Hypothalamus (tissue), 51 donors: ENCODE measurements at places on chromosomes 1 and 21.

GRCh38 chr1:223700942-223701637, 11.2 kb upstream of the CAPN2 start:
- DNase-seq = no peak

DNA sequence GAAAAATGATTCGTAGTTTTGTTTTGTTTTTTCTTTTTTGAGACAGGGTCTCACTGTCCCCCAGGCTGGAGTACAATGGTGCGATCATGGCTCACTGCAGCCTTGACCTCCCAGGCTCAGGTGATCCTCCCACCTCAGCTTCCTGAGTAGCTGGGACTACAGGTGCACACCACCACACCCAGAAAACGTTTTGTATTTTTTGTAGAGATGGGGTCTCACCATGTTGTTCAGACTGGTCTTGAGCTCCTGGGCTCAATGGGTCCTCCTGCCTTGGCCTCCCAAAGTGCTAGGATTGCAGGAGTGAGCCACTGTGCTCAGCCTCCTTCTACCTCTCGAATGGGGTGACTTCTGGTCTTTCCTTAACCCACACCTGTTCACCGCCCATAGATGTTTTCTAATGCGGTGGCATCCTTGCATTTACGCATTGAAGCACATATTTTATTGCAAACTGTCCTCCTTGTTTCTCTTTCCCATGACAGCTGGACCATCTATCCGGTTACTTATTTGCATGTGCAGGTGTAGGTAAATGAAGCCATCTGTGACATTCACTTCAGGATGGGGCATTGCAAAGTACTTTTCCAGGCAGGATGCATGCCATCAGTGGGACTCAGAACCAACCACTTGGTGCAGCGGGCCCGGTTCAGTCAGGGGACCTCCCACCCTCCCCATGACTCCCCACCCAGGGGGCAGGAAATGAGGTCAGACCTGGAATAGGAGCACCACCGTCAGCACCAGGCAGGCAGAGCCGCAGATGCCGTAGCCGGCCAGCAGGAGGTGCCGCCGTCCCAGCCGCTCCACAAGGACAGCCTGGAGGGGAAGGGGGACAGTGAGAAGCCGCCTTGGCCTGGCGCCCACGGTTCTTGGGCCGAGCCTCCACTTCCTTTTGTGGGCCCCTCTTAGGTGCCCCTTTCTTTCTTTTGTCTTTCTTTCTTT, 16.5 kb downstream of the SLC2A7 start:
- no peak for DNase-seq

GRCh38 chr1:181989261-181989920, 72.1 kb downstream of the ZNF648 start:
- DNase-seq = no peak

GRCh38 chr1:4794020-4794780, 139.8 kb downstream of the AJAP1 start:
- DNase-seq = no peak

- no peak for DNase-seq
Measured at GRCh38 chr1:14495996-14496395, 102.5 kb upstream of the KAZN start.

GRCh38 chr1:55928576-55928975, 650.8 kb downstream of the PLPP3 start:
- DNase-seq = no peak

- no peak for DNase-seq
Measured at GRCh38 chr1:33302325-33302724, 18.6 kb downstream of the A3GALT2 start.

DNA sequence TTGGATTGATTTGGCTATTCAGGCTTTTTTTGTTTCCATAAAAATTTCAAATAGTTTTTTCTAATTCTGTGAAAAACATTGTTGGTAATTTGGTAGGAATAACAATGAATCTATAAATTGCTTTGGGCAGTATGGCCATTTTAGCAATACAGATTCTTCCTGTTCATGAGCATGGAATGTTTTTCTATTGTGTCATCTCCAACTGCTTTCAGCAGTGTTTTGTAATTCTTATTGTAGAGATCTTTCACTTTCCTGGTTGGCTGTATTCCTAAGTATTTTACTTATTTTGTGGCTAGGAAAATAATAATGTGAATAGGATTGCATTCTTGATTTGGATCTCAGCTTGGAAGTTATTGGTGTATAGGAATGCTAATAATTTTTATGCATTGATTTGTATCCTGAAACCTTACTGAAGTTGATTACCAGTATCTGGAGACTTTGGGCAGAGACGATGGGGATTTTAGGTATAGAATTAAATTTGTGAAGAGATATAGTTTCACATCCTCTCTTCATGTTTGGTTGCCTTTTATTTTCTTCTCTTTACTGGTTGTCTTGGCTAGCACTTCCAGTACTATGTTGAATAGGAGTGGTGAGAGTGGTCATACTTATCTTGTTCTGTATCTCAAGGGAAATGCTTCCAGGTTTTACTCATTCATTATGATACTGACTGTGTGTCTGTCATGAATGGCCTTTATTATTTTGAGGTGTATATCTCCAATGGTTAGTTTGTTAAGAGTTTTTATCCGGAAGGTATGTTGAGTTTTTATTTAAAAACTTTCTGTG, 57.3 kb downstream of the DRAM2 start:
- no peak for DNase-seq

DNA sequence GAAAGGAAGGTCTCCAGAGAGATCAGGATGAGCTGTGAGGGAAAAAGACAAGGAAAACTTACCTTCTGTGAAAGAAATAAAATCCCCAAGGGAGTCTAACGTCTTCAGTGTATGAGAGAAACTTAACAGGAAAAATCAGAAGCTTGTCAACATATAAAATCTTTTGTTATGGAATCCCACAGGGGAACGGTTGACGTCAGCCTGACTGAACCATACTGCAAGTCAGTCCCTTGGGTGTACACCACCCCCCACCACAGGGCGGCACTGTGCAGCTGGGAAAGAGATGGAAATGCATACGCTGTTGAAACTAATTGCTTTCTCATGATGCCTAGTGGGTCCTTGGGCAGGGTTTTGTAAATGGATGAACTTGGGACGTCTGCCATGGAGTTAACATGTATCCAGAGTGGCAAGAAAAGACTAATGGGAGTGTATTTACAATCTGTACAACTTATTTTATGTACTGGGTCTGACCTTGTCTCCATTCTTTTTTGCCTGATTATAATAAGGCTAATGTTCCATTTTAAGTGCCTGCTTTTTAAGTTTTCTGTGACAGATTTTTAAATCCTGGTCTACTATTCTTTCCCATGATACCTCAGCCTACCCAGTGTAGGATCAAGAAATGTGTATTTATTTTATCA, 22.7 kb downstream of the UTP25 start:
- no peak for DNase-seq

- DNase-seq = no peak
Measured at GRCh38 chr1:202516434-202516877, 168.0 kb downstream of the PPP1R12B start.

DNA sequence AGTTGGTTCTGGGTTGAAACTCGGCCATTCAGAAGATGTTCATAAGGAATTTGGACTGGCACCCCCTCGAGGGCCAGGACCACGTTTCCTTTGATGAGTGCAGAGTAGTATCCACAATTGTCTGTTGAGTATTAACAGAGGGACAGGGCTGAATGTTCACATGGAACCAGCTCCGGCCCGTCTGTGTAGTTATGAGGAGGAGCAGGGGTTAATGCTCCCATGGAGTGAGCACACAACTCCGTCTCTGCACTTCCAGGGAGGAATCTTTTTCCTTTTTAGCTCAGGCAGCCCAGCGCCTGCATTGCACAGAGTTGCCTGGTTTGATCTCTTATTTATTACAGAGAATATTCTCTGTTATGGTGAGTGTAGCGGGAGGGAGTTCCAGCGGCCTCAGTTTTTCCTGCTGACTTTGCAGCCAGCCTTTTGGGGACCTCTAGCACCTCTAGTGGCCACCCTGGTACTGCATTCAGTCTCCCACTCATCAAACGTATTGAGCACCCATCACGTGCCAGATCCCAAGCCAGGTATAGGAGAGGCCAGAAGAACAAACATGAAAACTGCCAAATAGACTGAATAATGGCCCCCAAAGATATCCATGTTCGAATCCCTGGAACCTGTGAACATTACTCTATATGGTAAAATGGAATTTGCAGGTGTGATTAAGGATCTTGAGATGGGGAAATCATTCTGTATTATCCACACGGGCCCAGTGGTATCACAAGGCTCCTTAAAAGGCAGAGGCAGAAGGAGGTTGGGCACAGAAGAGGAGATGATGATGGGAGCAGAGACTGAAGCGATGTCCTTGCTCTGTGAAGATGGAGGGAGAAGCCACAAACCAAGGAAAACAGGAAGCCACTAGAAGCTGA, 167.7 kb upstream of the CSF3R start:
- DNase-seq = peak; percentile 50

GRCh38 chr1:82562448-82562847, 761.7 kb downstream of the ADGRL2 start:
- DNase-seq = no peak

GRCh38 chr1:226845624-226846023, 24.8 kb upstream of the PSEN2 start:
- no peak for DNase-seq

DNA sequence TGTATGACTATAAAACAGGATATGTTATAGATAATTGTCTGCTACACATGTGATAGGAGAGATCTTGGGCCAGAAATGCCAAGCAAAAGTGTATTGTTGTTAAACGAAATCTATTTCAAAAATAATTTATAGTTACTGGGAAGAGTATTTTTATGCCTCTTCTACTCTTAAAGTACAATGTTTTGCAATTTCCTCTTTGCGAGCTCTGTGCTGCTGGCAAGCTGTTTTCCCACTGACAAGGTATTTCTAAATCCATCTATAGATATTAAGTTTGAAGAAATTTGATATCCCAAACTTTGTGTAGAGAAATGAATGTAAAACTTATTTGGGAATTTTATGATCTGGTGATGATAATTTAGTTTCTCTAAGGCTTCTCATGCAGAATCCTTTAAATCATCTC, 63.3 kb upstream of the PTGFR start:
- no peak for DNase-seq

- DNase-seq = no peak
Measured at GRCh38 chr1:223887747-223888418, 42.1 kb upstream of the TP53BP2 start.

GRCh38 chr1:18612073-18612472, 18.6 kb upstream of the PAX7 start:
- DNase-seq = no peak

DNA sequence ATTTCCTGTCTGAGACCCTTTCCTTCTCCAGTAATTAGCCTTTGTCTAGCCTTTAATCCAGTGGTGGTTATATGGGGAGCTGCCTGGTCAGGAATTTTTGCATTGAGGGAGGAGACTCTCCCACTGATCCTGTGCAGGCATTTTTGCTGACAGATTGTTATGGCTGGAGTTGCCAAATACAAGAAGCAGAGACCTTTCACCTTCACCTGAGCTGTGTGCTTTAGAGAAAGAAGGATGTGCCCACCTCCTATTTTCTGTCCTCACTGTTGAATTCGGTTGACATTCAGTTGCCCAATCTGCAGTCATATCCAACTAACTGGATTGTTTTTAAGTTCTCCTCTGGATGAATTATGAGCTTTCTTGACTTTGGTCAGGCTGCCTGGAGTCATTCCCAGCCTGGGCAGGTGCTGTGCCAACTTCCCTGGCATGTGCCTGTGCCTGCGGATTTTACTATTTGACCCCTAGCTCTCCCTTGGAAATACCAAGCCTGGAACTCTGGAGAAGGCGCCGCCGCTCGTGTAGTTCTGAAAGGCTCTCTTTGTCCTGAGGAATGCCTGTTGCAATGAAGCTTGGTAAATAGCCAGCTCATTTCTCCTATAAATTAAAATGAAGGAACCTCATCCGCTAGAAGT, 143.9 kb downstream of the NOS1AP start:
- peak; percentile 38 for DNase-seq

GRCh38 chr1:81710857-81711256, 89.9 kb upstream of the ADGRL2 start:
- no peak for DNase-seq

DNA sequence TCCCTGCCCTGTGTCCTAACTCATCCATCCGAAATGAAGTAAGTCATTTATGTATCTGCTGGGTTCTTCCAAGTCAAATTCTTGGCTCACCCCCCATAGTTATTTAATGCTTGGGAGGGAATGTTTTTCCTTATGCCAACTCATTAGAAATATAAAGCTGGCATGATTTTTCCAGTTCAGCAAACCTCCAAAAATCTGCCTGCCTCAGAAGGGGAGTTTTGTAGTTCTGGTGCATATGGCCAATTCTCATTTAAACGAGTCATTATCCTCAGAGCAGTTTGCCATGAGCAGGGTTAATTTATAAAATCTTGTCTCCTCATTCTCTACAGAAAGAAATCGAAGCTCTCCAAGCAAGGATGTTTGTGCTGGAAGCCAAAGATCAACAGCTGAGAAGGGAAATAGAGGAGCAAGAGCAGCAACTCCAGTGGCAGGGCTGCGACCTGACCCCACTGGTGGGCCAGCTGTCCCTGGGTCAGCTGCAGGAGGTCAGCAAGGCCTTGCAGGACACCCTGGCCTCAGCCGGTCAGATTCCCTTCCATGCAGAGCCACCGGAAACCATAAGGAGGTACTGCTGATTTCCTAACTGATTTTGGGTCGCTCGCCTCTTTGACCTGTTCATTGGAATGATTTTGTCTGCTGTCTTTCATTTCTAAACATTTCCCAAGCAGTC, 144.1 kb downstream of the DISC1 start:
- no peak for DNase-seq

DNA sequence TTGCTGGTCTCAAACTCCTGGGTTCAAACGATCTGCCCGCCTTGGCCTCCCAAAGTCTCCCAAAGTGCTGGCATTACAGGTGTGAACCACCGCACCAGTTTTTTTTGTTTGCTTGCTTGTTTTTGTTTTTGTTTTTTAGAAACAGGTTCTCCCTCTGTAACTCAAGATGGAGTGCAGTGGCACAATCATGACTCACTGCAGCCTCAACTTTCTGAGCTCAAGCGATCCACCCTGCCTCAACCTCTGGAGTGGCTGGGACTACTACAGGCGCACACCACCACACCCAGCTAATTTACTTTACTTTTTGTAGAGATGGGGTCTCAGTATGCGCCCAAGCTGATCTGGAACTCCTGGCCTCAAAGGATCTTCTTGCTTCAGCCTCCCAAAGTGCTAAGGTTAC, 47.3 kb upstream of the USP1 start:
- DNase-seq = no peak

DNA sequence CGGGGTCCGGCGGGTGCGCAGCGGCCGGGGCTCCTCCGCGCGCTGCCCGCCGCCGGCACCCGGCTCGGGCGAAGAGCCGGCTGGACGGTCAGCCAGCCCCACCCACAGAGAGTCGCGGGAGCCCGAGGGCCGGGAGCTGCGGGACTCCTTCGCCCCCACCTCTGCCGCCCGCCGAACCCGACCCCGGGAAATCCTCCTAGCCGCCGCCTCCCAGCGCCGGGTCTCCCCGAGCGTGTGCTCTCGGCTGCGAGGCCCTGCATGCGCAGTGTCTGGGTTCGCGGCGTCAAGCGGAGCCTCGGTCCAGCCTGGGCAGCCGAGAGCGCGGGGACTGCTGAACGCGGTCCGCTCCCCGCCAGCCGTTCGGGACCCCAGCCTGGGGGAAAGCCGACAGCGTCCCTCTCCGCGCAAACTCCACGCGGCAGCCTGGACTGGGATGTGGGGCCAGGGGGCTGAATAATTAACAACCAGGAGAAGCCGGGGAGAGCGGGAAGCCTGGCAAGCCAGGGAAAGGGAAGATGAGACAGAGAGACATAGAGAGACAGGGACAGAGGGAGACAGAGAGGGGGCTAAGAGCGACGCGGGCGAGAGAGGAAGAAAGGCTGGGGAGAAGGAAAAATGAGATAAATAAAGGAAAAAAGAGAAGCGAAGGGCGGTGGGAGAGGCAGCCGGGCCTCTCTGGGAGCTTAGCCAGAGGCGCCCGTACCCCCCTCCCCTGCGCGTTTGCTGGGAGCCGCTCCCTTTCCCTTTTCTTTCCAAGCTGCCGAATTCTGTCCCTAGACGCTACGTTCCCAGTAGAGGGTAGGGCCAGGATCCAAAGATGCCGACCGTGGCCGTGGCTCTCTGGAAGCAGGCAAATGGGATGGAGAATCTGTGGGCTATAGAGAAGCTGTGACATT, 64.2 kb downstream of the MEF2D start:
- DNase-seq = no peak
